ENCODE measurements at places on chromosomes 5 and 9. TPM values are rescaled to one million over a fixed set of nuclear protein-coding genes. Genes with fewer than 3 reads are reported as not detected.

The ZNF300 gene
- total RNA-seq = 2.5 TPM

The OR1J2 gene
- total RNA-seq = not detected

The PTGS1 gene
- 1.6 TPM for total RNA-seq

The ADAMTSL2 gene
- total RNA-seq = not detected

The EDIL3 gene
- 0.31 TPM for total RNA-seq

The CEP78 gene
- total RNA-seq = 17.0 TPM

The FAM78A gene
- 0.48 TPM for total RNA-seq

The ACSL6 gene
- total RNA-seq = not detected

The CNTFR gene
- 0.20 TPM for total RNA-seq

The DOCK8 gene
- total RNA-seq = 0.40 TPM

The GLRX gene
- total RNA-seq = 69.6 TPM

The TMEM174 gene
- not detected for total RNA-seq

The SKP1 gene
- 587 TPM for total RNA-seq

The PCDHGA10 gene
- total RNA-seq = not detected

The BARX1 gene
- 13.6 TPM for total RNA-seq

The CD14 gene
- 5.1 TPM for total RNA-seq

The PPP1R2B gene
- total RNA-seq = 0.13 TPM

The FOXD4 gene
- total RNA-seq = 0.34 TPM

The PHF24 gene
- 0.09 TPM for total RNA-seq

The AGTPBP1 gene
- total RNA-seq = 7.9 TPM

The GFPT2 gene
- 62.8 TPM for total RNA-seq

Measured in A549 treated with ZK216348 at 1 μM for 4 hours (cell line).